ENCODE measurements at places on chromosomes 6 and 20.

GRCh38 chr20:49762940-49763766 is 49.5 kb upstream of the B4GALT5 start:
- DNase-seq = no peak

GRCh38 chr6:41163419-41163717 is 452 bp upstream of the TREM2 start:
- DNase-seq = no peak

GRCh38 chr6:79862711-79863110 is 84.6 kb downstream of the ELOVL4 start:
- no peak for DNase-seq

GRCh38 chr20:49661560-49662329 is 51.9 kb downstream of the B4GALT5 start:
- DNase-seq = no peak

GRCh38 chr20:54188132-54188849 is 14.5 kb upstream of the CYP24A1 start:
- no peak for DNase-seq

DNA sequence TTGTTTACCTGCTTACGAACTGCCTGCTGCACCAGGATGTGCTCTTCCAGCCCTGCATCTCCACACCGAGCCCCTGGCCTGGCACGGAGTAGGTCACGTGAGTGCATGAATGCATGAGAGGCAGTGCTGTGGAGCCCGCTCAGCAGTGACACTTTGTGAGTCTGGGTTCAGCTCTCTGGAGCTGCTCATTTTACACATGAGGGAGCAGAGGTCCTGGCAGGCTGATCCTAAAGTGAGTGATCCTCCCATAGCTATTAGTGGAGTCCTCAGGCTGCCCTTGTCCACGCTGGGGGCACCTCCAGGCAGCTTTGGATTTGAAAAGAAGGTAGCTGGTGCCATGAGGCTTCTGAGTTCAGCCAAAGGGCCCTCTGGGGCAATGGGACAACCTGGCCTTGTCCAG is 64.2 kb downstream of the EDN3 start:
- no peak for DNase-seq

DNA sequence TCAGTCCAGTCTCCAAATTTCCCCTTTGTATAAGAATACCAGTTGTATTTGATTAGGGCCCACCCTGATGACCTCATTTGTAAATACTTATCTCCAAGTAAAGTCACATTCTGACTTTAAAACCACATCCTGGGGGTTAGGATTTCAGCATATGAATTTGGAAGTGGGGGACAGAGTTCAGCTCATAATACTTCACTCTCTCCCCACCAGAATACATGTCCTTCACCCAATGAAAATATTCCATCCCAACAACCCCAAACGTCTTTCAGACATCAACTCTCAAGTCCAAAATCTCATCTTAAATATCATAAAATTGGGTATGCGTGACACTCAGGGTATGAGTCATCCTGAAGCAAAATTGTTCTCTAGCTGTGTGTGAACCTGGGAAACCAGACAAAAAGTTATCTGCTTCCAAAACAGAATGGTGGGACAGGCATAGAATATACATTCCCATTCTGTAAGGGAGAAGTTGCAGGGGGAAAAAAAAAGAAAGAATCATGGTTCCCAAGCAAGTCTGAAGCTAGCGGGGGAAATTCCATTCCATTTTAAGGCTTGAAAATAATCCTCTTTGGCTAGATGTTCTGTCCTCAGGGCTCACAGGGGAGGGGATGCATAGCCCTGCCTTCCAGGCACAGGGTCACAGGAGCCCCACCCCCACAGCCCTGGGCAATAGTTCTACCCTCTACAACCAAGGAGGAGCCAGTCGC is 113.9 kb downstream of the ADAT2 start:
- no peak for DNase-seq

DNA sequence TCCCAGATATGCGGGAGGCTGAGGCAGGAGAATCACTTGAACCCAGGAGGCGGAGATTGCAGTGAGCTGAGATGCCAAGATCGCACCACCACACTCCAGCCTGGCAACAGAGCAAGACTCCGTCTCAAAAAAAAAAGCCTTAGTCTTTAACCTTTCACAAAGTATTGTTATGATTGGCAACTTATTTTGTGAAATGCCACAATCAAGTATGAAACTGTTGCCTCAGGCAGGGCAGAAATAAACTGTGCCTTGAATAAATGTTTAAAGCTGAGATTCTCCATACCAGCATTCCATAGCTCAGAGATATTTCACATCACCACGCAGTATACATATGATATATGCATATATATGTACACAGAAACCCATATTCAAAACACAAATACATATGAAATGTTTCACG is 120.1 kb upstream of the CCDC28A start:
- no peak for DNase-seq

Data from naive thymus-derived CD8-positive, alpha-beta T cell (primary cell).